ENCODE measurements at places on chromosomes 3 and 15.

DNA sequence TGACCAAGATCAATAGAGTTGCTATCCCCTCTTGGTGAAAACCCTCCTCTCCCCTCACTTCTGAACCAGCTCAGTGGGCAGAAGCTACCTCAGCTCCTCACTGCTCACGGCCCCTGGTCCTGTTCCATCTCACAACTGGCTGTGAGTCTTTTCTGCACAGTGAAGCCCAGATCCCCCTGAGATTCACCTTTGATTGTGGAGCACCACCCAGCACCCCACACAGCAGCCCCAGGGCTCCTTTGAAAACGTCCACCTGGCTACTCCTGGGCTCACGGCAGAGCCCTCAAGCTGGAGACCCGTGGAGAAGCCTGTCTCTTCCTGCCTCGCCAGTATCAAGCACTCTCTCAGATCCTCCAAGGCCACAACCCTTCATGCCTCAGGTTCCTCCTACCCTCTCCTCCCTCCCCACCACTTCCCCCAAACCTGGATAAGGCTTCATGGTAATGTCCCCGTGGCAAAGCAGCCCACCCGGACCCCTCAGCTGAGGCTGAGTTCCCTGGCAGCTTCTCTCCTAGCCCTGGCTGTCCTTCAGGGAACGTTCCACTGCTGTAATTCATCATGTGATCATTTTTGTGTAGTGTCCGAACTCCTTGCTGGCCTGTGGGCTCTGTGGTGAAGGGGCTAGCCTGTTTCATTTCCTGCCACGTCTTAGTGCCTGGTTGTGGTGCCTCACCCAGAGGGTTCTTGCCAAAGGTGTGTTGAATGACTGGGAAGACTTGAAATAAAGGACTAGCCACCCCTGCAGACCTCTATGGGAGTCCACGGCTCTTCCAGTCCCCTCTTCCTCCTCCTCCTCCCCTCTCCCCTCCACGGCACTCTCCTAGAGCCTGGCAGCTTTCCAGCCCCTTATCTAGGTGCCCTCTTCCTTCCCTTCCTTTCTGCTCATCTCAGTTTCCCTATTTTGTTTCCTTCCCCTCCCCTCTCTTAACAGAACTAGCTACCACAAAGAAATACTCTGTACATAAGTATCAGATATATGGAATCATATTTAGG lies 44.5 kb downstream of the KY start:
- DNase-seq = no peak

- DNase-seq = no peak
Measured at GRCh38 chr3:188667926-188668325, 503.8 kb upstream of the TPRG1 start.

DNA sequence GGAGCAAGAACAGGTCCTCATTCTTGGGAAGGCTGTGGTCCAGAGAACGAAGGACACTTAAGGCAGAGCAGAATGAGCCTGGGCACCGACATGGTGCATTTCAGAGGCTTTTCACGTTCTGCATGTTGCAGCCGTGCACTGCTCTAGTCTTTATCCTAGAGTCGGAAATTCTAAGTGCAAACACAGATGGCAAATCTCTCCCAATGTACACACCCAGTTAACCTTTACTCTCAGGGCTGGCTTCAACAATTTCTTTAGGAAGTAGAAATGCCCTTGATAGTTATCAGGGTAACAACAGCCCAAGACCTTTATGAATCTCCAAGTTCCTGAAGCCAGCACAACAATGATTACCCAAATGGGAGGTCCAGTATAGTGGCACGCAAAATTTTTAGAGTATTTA lies 39.1 kb upstream of the LRTM1 start:
- no peak for DNase-seq

DNA sequence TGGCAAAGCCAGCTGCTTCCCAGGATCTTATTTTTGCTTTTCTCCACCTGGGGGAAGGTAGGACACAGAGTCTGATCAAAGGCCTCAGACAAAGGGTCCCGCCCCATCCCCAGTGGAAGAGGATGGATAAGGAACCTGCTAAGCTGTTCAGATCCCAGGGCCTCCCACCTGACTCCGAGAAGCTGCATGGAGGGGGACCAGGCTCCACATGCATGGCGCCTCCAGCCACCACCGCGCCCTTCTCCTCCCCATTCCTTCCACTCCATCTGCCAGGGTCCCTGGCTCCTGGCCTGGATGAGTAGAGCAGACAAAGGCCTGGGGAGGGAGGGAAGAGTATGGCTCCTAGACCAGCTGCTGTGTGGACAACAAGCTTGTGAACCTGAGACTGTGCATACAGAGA lies 20.0 kb upstream of the CRABP1 start:
- no peak for DNase-seq

GRCh38 chr3:171833789-171834460 lies 9.2 kb upstream of the TMEM212 start:
- no peak for DNase-seq
